Thymus (tissue), 14 donors: ENCODE measurements at places on chromosomes 16 and 17. TPM values are rescaled to one million over a fixed set of nuclear protein-coding genes. Genes with fewer than 3 reads are reported as not detected.

DNA sequence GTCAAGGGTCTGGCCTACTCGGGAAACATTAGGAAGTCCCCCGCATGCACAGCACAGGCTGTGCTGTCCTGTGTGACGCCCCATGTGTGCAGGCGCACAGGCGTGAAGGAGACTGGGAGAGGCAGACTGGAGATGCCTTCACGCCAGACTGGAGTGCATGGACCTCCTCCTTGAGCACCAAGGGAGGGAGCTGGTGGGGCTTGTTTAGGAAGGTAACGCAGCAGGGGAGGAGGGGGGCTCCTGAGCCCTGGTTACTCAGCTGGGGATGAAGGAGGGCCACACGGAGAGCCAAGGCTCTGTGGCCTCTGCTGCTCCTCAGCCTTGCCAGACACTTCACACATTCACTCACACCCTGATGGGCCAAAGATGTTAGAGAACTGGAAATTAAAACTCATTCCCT, 7.7 kb downstream of the HSDL1 start:
- H3K27ac ChIP-seq: no peak overlapping the region
- no peak overlapping the region for H3K4me3 ChIP-seq
- no peak for DNase-seq
- H3K4me1 ChIP-seq: peaks cover 10% of the 10 kb centered on the region
- H3K36me3 ChIP-seq: no peaks in the 10 kb centered on the region

GRCh38 chr17:37826497-37827430, 81.9 kb upstream of the HNF1B start:
- H3K36me3 ChIP-seq: no peaks in the 10 kb centered on the region
- no peak for DNase-seq
- no peak overlapping the region for H3K27ac ChIP-seq
- no peaks in the 10 kb centered on the region for H3K4me1 ChIP-seq
- H3K4me3 ChIP-seq: no peak overlapping the region

DNA sequence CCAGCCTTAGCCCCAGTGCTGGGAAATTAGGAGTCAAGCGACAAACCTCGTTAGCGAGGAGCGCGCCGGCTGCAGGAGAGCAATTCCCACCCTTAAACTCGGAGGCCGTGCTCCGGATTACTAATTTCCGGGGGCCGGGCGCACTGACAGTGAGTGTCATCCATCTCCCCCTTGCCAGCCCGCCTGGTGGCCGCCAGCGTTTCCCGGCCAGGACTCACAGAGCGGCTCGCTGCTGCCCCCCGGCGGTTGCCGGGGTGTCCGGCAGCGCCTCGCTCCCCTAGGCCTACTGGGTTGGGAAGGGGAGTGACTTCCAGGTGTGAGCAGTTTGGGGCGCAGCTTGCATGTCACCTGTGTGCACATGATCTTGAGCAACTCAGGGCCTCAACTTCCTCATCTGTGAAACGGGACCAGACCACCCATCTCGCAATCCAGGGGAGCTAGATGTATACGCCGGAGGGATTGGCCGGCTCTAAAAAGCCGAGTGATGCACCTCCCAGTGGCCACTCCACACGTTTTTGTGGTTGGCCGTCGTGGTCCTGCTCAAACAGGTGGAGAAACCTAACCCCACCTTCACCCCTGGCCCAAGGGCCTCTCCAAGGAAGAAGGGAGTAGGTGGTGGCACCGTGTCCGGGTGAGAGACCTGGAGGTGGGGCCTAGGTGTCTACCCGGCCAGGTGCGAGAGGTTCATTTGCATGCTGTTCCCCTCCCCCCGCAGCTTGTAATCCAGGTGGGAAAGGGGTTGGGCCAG, 2.5 kb upstream of the GSE1 start:
- peak; percentile 88 for DNase-seq
- H3K27ac ChIP-seq: peak overlapping the region; percentile 66
- peaks cover 10% of the 10 kb centered on the region for H3K36me3 ChIP-seq
- H3K4me1 ChIP-seq: peaks cover 77% of the 10 kb centered on the region

- H3K27me3 ChIP-seq: peaks cover 32% of the 10 kb centered on the region
- no peak overlapping the region for H3K27ac ChIP-seq
- no peaks in the 10 kb centered on the region for H3K4me1 ChIP-seq
Measured at GRCh38 chr17:6435968-6436367, 1.0 kb upstream of the AIPL1 start.

DNA sequence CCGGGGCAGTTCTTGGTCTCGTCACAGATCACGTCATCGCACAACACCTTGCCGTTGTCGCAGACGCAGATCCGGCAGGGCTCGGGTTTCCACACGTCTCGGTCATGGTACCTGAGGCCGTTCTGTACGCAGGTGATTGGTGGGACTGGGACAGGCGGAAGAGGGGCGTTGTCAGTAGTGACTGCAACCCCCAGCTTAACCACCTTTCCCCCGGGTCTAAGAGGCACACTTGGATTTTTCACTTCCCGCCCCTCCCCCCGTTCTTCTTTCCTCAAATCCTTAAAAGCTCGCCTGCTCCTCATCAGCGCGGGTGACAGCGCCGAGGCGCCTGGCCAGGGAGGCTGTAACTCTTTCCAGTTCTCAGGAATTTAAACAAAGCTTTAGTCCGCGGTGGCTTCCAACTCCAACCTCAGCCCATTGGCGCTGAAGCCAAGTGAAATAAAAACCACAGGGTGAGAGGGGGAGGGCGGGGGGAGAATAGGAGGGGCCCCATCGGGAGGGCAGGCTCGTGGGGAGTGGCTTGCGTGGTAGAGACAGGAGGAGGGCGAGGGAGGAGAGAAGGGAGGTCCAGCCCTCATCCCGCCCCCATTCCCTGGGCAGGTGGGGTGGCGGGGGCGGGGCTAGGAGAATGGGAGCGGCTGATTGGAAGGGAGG, 1.5 kb downstream of the COL1A1 start:
- DNase-seq: no peak
- peak overlapping the region; percentile 31 for H3K4me3 ChIP-seq
- H3K4me1 ChIP-seq: peaks cover 11% of the 10 kb centered on the region
- peak overlapping the region; percentile 15 for H3K27ac ChIP-seq
- H3K36me3 ChIP-seq: no peaks in the 10 kb centered on the region
- peaks cover 82% of the 10 kb centered on the region for H3K27me3 ChIP-seq

GRCh38 chr16:11168386-11169051, 87.5 kb downstream of the SOCS1 start:
- H3K27ac ChIP-seq: no peak overlapping the region
- H3K4me1 ChIP-seq: peaks cover 36% of the 10 kb centered on the region
- H3K4me3 ChIP-seq: no peak overlapping the region
- peaks cover 22% of the 10 kb centered on the region for H3K36me3 ChIP-seq

- H3K4me3 ChIP-seq: no peak overlapping the region
- H3K36me3 ChIP-seq: no peaks in the 10 kb centered on the region
- H3K27ac ChIP-seq: no peak overlapping the region
- no peak for DNase-seq
Measured at GRCh38 chr17:49022391-49022941, 25.3 kb downstream of the IGF2BP1 start.

- no peak for DNase-seq
- no peaks in the 10 kb centered on the region for H3K27me3 ChIP-seq
- no peaks in the 10 kb centered on the region for H3K4me1 ChIP-seq
- H3K27ac ChIP-seq: no peak overlapping the region
- no peak overlapping the region for H3K4me3 ChIP-seq
Measured at GRCh38 chr16:83769397-83770008, 38.3 kb upstream of the HSBP1 start.

DNA sequence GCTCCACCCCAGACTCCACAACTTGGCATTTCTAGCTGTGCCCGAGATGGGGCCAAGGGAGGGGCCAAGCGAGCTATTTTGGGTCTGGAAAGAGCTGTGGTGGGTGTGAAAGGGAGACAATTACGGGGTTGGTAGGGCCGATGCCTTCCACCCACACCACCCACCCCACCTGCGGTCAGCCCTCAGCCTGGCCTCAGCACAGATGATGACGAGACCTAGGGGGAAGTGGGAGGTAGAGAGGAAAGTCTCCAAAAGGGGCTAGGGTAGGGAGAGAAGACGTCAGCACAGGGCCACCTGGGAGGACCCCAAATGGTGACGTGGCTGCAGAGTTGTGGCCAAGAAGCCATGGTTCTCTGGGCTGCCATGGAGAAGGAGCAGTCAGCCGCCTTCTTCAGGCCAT, 83.1 kb downstream of the SDK2 start:
- H3K27ac ChIP-seq: no peak overlapping the region
- no peaks in the 10 kb centered on the region for H3K4me1 ChIP-seq
- no peak for DNase-seq

DNA sequence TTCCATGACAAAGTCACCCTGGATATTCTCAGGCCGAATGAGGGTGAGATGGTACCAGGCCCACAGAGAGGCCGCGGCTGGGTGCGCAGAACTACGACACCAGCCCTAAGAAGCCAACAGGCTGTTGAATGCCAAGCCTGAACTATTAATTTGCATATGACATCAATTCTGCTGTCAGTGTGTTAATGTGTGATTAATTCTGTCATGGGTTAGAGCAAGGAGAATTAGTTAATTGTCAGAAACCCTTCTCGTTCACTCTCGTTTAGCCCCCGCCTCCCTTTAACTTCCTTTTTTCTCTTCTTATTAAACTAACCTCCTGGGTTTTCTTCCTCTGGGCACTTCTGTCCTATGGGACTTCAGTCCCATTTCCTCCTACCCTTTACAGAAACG, 123.4 kb downstream of the ZFHX3 start:
- no peak for DNase-seq
- no peaks in the 10 kb centered on the region for H3K36me3 ChIP-seq
- no peak overlapping the region for H3K27ac ChIP-seq
- no peaks in the 10 kb centered on the region for H3K27me3 ChIP-seq

DNA sequence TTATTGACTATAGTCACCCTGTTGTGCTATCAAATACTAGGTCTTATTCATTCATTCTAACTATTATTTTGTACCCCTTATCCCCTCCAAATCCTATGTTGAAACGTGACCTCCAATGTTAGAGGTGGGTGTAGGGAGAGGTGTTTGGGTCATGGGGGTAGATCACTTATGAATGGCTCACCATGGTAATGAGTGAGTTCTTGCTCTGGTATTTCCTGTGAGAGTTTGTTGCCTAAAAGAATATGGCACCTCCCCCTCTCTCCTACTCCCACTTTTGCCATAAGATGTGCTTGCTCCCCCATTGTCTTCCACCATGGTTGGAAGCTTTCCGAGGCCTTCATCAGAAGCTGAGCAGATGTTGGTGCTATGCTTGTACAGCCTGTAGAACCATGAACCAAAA, 59.3 kb upstream of the BRD7 start:
- no peaks in the 10 kb centered on the region for H3K4me1 ChIP-seq
- DNase-seq: no peak
- no peaks in the 10 kb centered on the region for H3K36me3 ChIP-seq
- H3K27me3 ChIP-seq: peaks cover 2% of the 10 kb centered on the region
- no peak overlapping the region for H3K4me3 ChIP-seq
- no peak overlapping the region for H3K27ac ChIP-seq

DNA sequence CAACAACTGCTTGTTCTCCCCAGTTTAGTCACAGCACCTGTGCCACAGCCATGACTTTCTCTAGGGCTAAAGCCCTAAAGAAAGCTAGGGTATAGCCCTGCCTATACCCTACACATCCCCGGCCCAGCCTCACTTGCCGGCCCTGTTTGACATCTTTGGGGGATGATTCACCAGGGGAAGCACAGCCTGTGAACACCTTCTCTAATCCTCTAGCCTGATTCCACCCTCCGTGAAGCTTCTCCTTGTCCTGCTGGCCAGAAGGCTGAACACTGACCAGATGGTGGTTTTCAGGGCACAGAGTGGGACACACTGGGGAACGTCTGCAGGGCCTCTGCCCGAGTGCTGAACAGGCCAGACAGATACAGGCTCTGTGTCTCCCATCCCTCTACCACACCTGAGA, 6.0 kb downstream of the CLEC16A start:
- peaks cover 17% of the 10 kb centered on the region for H3K4me1 ChIP-seq
- H3K27me3 ChIP-seq: no peaks in the 10 kb centered on the region
- no peak for DNase-seq
- no peak overlapping the region for H3K27ac ChIP-seq
- H3K36me3 ChIP-seq: no peaks in the 10 kb centered on the region

GRCh38 chr16:68356249-68356918, 45.6 kb downstream of the PRMT7 start:
- peaks cover 62% of the 10 kb centered on the region for H3K36me3 ChIP-seq
- H3K27me3 ChIP-seq: peaks cover 2% of the 10 kb centered on the region
- peak overlapping the region; percentile 32 for H3K4me3 ChIP-seq

- H3K36me3 ChIP-seq: no peaks in the 10 kb centered on the region
- peaks cover 63% of the 10 kb centered on the region for H3K27me3 ChIP-seq
- no peak for DNase-seq
- H3K4me3 ChIP-seq: no peak overlapping the region
Measured at GRCh38 chr17:83079766-83080578, 563 bp downstream of the METRNL start.

DNA sequence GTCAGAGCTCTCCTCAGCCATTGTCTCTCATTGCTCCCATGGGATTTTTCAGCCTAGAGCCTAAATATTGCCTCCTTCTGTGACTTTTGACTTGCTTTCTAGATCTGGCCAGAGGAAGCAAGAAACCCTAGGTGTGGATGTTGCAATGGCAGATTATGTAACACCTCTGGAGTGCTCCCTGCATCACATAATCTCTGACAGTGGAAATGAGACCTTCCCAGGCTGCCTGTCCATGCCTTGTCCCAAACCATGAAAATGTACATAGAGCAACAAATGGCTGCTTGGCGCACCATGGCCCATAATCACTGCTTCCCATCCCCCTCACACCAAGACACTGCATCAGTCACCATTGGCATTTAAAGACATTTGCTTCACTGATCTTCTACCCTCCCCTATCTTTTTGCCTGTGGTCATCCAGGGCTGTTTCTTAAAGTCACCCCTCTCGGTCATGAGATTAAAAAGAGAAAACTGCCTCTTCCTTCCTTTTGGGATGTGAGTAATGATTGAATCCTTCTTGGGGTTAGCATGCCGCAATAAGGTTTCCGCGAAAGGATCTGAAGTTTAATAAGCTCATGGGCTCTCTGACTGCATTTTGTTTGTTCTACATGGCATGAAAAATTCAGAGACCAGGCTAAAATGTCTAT, 34.2 kb upstream of the CCL2 start:
- H3K4me3 ChIP-seq: no peak overlapping the region
- no peak for DNase-seq

DNA sequence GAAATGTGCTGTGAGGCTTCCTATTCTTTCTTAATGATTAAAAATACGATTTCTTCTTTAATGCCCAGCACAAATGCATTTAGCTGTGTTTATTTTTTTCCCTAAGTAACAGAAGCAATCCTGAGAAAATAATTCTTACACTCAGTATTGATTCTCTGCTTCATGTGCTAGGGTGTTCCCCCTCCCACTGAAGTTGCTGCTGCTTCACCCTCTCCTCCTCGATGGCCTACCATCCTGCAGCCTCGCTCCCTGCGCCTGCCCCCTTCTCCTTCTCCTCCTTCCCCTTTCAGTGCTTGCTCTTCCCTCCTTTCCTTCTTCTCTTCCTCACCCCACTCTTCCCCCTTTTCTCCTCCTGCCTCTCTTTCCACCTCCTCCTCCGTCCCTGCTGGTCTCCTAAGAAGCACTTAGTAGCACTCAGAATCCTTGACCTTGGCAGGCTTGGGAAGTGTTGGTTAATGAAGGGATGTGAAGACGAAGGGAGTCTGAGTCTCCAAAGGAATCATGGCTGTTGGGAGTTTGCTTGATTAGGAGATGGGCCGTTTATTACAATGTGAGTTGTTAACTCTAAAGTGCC, 119.7 kb downstream of the RPTOR start:
- H3K4me3 ChIP-seq: peak overlapping the region; percentile 47
- peaks cover 7% of the 10 kb centered on the region for H3K36me3 ChIP-seq
- no peak for DNase-seq
- H3K27me3 ChIP-seq: no peaks in the 10 kb centered on the region

The NPW gene
- 0.66 TPM for total RNA-seq

The KRT31 gene
- total RNA-seq: 1.9 TPM

The SLC4A1 gene
- total RNA-seq: 6.9 TPM

The EPOP gene
- 2.6 TPM for total RNA-seq

The SLC5A2 gene
- total RNA-seq: 0.14 TPM

The BCL6B gene
- 3.4 TPM for total RNA-seq

The CIBAR2 gene
- total RNA-seq: 0.09 TPM

The GPR179 gene
- 0.05 TPM for total RNA-seq

The P2RX1 gene
- 3.6 TPM for total RNA-seq

The FOXC2 gene
- total RNA-seq: 0.09 TPM

The MT1M gene
- 0.28 TPM for total RNA-seq

The PIMREG gene
- total RNA-seq: 15.1 TPM
